Activated CD4-positive, alpha-beta T cell treated with anti-CD3 and anti-CD28 coated beads, Interleukin-2, amount 50 U/mL, for 48 hours (primary cell): ENCODE measurements at places on chromosomes 5 and 9.

- DNase-seq = no peak
Observed at GRCh38 chr5:6273090-6273735, 105.1 kb downstream of the MED10 start.

GRCh38 chr9:126745574-126746411 is 59.0 kb upstream of the ZBTB43 start:
- DNase-seq = peak; percentile 14

DNA sequence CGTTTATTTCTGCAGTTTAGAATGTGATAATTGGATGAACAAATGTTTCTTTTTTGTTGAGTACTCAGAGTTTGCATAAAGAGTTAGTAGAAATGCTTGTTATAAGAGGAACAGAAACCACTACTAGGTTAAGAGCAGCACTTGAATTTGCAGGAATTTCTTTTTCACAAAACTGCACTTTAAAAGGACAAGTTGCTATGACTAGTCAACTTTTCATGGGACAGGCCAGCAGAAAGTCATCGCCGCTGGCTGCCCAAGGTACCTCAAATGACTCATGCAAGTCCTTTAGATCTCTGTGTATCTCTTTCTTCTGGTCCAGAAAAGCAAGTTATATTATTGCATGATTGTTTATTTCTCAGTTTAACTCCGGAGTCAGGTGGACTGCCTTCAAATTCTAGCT is 97.3 kb upstream of the HMHB1 start:
- no peak for DNase-seq

GRCh38 chr9:112654282-112654681 is 63.6 kb downstream of the INIP start:
- no peak for DNase-seq

GRCh38 chr9:2502760-2503159 is 118.8 kb upstream of the VLDLR start:
- DNase-seq = no peak

GRCh38 chr5:113344973-113345940 is 89.5 kb downstream of the TSSK1B start:
- no peak for DNase-seq

GRCh38 chr5:168137265-168137664 is 154.2 kb upstream of the WWC1 start:
- DNase-seq = no peak

DNA sequence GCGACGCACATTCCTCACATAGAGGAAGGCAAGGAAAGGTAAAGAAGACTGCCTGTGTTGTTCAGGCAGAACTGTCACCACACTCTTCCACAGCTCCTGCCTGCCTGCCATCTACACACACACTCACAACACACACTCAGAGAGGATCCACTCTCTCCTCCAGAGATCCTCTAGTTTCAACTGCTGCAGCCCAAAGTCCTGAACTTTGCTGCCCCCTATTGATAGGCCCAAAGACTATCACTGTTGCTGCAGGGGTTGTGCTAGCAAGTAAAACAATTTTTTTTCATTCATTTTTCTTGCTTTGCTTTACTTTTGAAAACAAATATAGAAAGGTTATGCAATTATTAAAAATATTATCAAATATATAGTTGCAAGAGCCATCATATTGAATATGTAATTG is 5.9 kb upstream of the CFAP90 start:
- DNase-seq = no peak

- DNase-seq = no peak
Observed at GRCh38 chr5:135505973-135506372, 29.8 kb downstream of the NEUROG1 start.

DNA sequence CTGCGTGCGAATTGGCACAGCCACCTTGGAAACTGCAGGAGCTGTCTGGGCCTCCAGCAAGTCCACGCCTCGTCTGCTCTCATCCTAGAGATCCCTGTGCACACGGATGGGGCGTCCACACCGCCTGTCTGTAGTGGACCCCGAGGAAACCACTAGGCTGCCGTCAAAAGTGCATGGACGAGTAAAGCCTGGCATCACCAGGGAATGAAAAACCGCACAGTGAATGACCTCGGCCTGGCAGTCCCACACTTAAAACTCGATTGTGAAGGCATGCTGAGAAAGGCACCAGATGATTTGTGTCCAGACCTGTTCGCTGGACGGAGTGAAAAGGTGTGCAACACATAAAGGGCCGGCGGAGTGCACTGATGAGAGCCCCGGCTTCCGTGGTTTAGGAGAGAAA is 50.8 kb downstream of the MRPL36 start:
- no peak for DNase-seq

DNA sequence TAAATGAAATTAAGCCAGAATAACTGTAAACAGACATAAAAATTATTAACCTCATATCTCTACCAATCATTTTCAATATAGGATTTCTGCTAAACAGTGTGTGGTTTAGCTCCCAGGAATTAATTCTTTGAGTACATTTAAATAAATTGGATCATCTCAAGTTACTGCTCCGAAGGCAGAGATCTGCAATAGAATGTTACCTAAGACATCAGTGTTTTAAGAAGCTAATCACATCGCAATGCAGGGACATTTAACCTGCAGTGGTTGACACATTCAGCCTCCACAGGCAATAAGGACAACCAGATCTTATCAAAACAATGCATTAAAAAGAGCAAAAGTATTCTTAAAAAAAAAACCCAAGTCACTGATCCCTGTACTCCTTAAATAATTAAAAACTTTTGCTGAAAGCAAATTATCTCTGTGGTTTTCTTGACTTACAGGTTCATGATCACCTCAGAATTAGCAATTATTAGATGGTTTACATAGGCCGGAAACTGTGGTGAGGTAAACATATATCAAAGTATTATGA is 45.7 kb downstream of the PRDM6 start:
- DNase-seq = no peak

- DNase-seq = no peak
Observed at GRCh38 chr5:57986761-57987341, 473.0 kb downstream of the PLK2 start.

DNA sequence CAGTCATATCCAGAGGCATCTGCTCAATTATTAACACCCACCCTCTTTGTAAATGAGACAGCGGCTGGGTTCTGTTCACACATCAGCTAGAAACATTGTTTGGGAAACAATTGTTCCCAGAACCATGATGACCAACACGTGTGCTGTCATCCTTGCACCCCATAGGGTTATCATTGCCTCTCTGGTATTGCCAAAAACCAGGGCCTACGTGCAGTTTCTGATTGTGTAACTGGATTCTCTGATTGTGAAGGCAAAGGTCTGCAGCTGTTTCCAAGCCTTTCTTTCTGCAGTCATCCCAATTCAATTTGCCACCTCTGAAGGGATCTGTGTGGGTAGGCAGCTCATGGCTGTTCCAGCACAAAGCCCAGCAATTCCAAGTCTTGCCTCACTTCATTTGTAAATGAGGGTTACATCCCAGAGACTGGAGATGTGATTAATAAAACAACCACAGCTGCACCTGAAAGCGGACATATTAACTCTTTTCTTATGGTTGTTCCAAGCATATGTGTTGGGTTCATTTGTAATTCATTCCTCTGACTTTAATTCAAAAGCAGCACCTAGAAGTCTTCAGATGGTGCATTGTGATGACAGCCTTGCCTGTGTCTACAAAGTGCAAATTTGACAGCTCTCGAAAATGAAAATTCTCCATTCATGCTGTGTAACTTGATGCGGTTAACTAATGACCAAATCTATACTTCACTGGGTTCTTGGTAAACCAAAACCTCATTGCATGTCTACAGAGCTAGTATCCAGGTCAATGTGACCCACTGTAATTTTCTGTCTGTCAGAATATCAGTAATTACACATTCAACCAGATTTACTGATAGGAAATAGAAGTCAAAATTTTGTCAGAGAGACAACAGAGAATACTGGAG is 66.6 kb downstream of the YIPF5 start:
- DNase-seq = no peak

DNA sequence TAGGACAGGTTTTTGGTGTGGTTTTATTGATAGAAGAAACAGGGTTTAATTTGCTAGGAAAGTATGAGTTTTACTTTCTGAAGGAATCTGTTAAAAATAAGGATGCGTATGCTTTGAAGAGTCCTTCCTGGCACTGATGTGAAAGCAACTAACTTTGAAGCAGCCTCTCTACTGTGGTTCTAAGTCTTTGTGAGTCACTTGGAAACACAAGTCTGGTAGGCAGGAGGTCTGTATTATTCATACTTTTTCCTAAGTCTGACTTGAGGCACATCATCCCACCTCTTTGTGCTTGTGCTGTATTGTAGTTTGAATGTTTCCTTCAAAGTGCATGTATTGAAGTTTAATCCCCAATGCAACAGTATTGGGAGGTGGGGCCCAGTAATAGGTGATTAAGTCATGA is 129.0 kb downstream of the TAF11L14 start:
- DNase-seq = no peak

- DNase-seq = no peak
Observed at GRCh38 chr9:99021512-99021911, 77.8 kb downstream of the COL15A1 start.

DNA sequence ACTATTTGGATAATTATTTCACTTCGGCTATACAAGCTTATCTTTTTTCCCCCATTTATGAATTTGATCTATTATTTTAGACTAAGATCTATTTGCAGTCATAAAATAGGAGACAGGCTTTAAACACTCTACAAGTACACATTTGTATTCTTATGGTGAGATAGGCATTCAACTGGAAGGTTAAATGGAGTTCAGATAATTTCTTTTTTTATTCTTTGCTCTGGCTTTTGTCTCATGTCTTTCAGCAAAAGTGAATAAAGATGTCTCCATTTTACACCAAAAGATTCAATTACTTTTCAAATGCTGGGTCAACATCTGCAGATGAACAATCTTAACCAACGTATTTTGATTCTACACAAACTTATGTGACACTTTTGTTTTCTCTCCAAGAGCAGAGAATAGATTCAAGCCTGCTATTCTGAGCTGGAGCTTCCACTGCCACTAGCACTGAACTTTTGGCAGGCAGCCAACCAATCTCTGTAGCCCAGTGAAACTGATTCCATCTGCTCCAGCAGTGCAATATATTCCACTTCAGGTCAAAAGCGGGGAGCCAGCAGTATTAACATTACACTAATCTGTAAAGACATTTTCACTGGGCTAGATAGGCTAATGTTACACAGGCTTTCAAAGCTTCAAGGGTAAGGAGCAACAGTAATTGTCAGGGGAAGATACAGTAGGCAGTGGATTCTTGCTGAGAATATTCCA is 452.0 kb upstream of the ZNF608 start:
- no peak for DNase-seq

GRCh38 chr5:178349625-178350353 is 117.2 kb upstream of the PHYKPL start:
- DNase-seq = no peak

DNA sequence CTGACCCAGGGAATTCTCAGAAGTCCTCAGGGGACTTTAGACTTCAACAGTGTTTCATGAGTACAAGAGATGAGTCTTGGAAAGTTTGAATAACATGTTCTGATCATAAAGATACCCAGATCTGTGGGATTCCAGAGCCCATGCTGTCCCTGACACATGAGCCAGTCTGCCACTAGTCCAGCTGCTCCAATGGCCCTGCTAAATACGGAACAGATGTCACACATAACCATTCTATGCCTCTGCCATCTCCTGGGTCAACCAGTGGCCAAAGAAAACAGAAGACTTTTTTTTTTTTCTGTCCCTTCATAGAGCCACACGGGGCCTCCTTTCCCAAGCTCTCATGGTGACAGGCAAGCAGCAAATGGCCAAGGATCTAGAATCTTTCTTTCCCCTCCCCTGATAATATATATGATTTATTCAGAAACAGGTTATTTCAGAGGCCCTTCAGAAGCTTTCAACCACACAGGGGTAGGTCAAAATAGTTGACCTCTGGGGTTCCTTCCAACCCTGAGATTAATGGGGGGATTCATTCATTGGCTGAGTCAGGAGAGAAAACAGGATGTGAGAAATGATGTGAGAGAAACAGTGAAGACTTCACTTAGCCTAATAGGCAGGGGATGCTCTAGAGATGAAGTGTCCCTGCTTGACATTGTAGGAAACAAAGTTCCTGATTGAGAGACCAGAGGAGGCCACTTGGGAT is 367.7 kb downstream of the CDK5RAP2 start:
- DNase-seq = no peak

DNA sequence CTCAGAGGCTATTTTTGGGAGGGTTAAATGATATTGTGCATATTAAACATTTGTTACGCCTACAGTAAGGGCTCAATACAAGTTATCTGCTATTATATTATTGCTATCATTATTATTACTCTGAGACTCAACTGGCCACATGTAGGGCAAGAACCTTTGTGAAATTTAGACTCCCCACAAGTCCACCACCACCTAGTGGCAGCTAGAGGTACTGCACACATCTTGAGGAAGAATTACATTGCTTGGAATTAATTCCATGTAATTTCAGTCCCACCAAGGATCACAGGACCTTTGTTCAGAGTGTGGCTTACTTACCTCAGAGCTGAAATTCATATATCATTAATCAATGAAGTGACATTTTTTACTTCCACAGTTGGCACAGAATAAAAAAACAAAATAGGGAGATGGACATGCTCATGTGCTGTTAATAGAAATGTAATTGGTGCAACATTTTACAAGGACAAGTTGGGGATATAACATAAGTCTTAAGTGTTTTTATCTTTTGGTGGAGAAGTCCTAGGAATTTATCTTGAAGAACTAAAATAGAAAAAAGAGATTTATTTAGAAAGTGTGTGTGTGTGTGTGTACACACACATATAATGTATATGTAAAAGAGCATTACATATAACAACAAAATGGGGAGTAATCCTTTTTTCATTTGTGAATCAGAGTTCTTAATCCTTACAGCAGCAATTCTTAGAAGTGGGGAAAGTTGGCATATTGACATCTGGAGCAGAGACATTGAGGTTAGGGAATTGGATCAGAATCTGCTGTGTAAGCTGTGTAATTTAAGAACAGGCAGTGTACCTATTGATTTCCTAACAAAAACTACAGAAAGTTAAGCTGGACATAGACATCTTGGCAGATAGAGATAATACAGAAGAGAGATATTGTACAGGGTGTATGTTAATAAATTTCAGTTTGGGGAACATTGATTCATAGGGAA is 11.2 kb downstream of the MSANTD3 start:
- peak; percentile 71 for DNase-seq

- no peak for DNase-seq
Observed at GRCh38 chr5:148853868-148854267, 27.5 kb downstream of the ADRB2 start.

- no peak for DNase-seq
Observed at GRCh38 chr5:152072091-152072490, 147.4 kb upstream of the GLRA1 start.

GRCh38 chr5:173093606-173094005 is 37.5 kb downstream of the CREBRF start:
- DNase-seq = no peak

DNA sequence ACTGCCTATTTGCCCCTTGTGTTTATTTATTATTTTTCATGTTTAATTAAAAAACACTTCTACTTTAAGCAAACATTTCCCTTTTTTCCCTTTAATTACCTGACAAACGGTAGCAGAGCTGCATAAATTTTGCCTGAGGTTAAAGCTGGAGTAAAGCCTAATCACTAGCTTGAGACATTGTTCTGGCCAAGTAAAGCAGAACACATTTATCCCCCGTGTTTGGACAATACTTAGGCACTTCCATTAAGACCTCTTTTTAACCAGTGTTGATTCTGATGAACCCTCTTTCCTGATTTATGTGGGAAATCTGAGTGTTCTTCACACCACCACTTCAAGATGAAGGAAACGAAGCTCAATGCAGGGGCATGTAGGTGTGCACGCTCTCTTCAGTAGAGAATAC is 54.5 kb downstream of the BNC2 start:
- no peak for DNase-seq

GRCh38 chr5:54009357-54009756 is 301.0 kb downstream of the ARL15 start:
- no peak for DNase-seq

GRCh38 chr5:9278921-9279603 is 266.8 kb downstream of the SEMA5A start:
- no peak for DNase-seq

- no peak for DNase-seq
Observed at GRCh38 chr9:137592767-137593166, 2.5 kb upstream of the ZMYND19 start.
